Endothelial cell (in vitro differentiated cells): ENCODE measurements at places on chromosomes 16 and 17.

GRCh38 chr16:84614968-84615813, 2.7 kb downstream of the COTL1 start:
- H3K36me3 ChIP-seq = peaks cover 21% of the 10 kb centered on the region
- H3K4me1 ChIP-seq = peaks cover 34% of the 10 kb centered on the region
- H3K27me3 ChIP-seq = peaks cover 15% of the 10 kb centered on the region
- peak overlapping the region; percentile 29 for H3K4me3 ChIP-seq

DNA sequence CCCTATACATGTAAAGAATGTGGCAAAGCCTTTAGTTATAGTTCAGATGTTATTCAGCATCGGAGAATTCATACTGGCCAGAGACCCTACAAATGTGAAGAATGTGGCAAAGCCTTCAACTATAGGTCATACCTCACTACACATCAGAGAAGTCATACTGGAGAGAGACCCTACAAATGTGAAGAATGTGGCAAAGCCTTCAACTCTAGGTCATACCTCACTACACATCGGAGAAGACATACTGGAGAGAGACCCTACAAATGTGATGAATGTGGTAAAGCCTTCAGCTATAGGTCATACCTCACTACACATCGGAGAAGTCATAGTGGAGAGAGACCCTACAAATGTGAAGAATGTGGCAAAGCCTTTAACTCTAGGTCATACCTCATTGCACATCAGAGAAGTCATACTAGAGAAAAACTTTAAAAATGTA, 42.5 kb downstream of the ZNF267 start:
- peaks cover 82% of the 10 kb centered on the region for H3K36me3 ChIP-seq
- peaks cover 1% of the 10 kb centered on the region for H3K27me3 ChIP-seq
- H3K4me3 ChIP-seq = peak overlapping the region; percentile 80
- DNase-seq = no peak
- H3K4me1 ChIP-seq = no peaks in the 10 kb centered on the region

- H3K27ac ChIP-seq = no peak overlapping the region
- DNase-seq = peak; percentile 60
- H3K27me3 ChIP-seq = peaks cover 1% of the 10 kb centered on the region
- H3K4me3 ChIP-seq = no peak overlapping the region
- H3K36me3 ChIP-seq = no peaks in the 10 kb centered on the region
Observed at GRCh38 chr17:59165933-59166342, 10.4 kb downstream of the PRR11 start.

DNA sequence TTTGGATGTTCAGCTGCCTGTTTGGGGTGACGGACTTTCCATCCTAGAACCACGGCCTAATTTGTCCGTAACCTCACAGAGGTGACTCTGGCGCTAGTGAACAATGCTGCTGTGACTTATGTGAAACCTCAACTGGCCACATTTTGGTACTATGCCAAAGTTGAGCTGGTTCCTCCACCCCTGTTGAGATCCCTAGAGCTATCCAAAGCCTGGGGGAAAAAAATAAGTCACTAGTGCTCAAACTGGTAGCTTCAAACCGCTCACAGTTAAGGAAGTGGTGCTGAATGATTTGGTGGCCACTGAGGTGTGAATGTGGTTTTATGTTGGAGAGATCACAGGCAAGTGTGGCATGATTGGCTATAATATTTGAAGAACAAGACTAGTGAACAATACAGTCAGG, 11.3 kb upstream of the TUBG2 start:
- peaks cover 2% of the 10 kb centered on the region for H3K4me1 ChIP-seq
- DNase-seq = no peak
- no peak overlapping the region for H3K4me3 ChIP-seq
- H3K36me3 ChIP-seq = no peaks in the 10 kb centered on the region
- no peak overlapping the region for H3K27ac ChIP-seq

GRCh38 chr17:2400474-2400866, 390 bp downstream of the MNT start:
- peaks cover 24% of the 10 kb centered on the region for H3K27me3 ChIP-seq
- H3K27ac ChIP-seq = no peak overlapping the region
- H3K4me3 ChIP-seq = peak overlapping the region; percentile 81
- peaks cover 23% of the 10 kb centered on the region for H3K4me1 ChIP-seq
- peak; percentile 68 for DNase-seq

DNA sequence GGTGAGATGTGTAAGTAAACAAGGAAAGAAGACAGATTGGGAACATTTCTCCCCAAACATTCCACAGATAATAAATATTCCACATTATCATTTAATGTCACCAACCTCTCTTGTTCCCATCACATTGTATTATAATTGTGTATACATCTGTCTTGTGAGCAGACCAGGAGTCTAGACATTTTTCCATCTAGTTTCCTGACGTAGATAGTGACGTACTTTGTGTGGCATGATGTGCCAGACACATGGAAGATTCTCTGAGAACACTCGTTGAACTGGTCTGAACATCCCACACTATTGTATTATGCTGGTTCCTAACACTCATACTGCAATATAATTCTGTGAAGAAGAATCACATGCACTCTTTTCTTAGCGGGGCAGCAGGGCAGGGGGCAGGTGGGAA, 34.0 kb downstream of the WSB1 start:
- no peak for DNase-seq
- peaks cover 12% of the 10 kb centered on the region for H3K27me3 ChIP-seq
- peaks cover 11% of the 10 kb centered on the region for H3K4me1 ChIP-seq
- no peak overlapping the region for H3K4me3 ChIP-seq

- H3K27ac ChIP-seq = no peak overlapping the region
- peaks cover 10% of the 10 kb centered on the region for H3K4me1 ChIP-seq
- DNase-seq = no peak
- peaks cover 2% of the 10 kb centered on the region for H3K27me3 ChIP-seq
- H3K4me3 ChIP-seq = no peak overlapping the region
- no peaks in the 10 kb centered on the region for H3K36me3 ChIP-seq
Observed at GRCh38 chr17:47240806-47241205, 12.8 kb upstream of the ITGB3 start.

GRCh38 chr16:89700649-89701424, 668 bp downstream of the SPATA2L start:
- peak; percentile 60 for DNase-seq
- H3K4me3 ChIP-seq = peak overlapping the region; percentile 25
- H3K27ac ChIP-seq = no peak overlapping the region
- peaks cover 15% of the 10 kb centered on the region for H3K27me3 ChIP-seq
- H3K4me1 ChIP-seq = no peaks in the 10 kb centered on the region
- peaks cover 6% of the 10 kb centered on the region for H3K36me3 ChIP-seq

DNA sequence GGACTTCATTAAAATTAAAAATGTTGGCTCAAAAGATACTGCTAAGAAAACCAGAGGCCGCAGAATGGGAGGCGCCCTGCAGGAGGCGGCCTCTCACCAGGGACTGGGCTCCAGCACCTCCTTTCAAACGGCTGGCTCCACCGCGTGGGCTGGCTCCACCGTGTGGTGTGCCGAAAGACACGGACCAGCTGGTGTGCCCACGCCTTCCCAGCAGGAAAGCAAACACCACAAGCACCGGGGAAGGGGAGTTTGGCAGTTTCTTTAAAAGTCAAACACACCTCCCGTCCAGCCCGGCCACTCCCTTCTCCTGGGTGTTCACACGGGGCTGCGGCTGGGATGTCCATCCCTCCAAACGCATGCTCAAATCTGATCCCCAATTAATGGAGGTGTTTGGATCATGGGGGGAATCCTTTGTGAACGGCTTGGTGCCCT, 13.9 kb downstream of the HAGH start:
- DNase-seq = peak; percentile 52
- no peak overlapping the region for H3K4me3 ChIP-seq
- H3K36me3 ChIP-seq = peaks cover 23% of the 10 kb centered on the region
- no peak overlapping the region for H3K27ac ChIP-seq
- H3K4me1 ChIP-seq = no peaks in the 10 kb centered on the region
- H3K27me3 ChIP-seq = no peaks in the 10 kb centered on the region
